Activated CD4-positive, alpha-beta memory T cell treated with anti-CD3 and anti-CD28 coated beads for 36 hours (primary cell): ENCODE measurements at places on chromosomes 13 and 19. TPM values are rescaled to one million over a fixed set of nuclear protein-coding genes. Genes with fewer than 3 reads are reported as not detected.

The ONECUT3 gene
- not detected for total RNA-seq

DNA sequence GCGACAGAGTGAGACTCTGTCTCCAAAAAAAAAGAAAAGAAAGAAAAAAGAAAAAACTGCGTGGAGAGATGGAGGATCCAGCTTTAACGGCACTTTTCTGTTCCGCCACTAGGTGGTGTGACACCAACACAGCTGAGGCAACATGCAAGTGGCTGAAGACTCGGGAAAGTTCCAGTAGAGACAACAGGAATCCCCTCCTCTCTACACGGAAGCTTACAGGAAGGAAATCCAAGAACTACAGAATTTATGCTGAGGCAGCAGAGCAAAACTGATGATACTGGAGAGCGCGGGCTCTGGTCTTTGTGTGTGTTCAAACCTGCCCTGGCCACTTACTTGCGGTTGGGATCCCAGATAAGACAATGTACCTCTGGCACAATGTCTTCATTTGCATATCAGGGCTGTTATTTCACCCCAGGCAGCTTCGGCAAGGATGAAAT lies 9.9 kb downstream of the RANBP3 start:
- DNase-seq, result peak; percentile 76

- DNase-seq, result no peak
Observed at GRCh38 chr13:94414141-94414540, 65.3 kb downstream of the DCT start.

DNA sequence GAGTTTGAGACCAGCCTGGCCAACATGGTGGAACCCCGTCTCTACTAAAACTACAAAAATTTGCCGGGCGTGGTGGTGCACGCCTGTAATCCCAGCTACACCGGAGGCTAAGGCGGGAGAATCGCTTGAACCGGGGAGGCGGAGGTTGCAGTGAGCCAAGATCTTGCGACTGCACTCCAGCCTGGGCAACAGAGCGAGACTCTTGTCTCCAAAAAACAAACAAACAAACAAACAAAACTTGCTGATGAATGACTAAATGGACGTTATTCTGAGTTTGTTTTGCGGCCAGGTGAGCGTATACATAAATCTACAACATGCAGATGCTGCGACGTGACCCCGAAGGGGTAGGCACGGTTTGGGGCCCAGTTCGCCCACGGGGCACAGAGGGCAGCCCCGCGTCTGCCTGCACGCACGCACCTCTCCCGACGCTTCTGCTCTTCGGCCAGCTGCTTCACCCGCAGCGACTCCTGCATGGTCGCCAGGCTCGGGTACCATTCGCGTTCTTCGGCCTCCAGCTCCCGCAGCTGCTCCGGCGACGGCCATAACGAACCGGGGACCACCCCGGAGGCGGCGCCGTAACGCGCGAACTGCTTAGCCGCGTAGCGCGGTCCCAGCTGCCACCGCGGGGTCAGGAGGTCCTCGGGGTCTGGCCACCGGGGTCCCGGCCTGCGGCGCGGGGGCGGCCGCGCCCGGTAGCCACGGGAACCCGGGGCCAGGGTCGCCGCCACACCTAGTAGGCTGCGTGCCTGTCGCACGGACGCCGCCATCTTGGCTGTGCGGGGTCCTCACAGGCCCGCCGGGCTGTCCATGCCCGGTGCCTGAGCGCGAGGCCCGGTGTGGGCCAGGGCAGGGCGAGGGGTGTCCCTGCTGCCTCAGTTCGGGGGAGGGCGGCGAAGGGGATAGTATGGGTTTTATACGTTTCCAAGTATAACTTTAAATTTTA lies at the start of gene GADD45GIP1:
Gene GADD45GIP1, minus strand, starts transcription at position 778 of the 943 bp plus-strand sequence. Its CDS starts 11 bp downstream, at position 767.
- peak; percentile 90 for DNase-seq

The TEX101 gene
- total RNA-seq, result not detected

DNA sequence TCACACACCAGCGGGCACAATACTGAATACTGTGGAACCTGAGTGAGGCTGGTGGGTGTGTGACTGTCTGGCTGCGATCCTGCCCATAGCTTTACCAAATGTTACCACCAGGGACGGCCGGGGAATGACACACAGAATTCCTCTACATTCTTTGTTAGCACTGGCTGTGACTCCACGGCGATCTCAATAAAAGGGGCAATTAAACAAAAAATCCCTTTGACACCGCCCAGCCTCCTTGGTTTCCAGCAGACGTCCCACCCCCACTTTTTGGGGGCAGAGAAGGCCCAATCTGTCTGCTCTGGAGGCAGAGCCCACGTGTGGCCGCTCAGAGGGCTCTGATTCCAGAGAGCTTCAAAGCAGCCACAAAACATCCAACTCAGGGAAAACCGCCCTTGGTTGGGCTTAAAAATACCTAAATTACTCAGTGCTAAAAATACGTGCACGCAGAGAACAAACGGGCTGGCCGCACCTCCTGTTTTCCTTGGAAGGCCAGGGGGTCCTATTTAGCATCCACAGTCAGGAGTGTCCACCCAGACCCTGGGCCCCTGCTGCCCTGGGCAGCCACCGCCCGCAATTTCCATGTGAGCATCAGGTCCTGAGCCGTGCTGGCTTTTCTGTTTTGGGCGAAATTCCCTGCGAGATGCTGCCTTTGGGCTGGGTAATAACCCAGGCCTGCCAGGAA lies 47.8 kb downstream of the GADD45B start:
- DNase-seq, result no peak

DNA sequence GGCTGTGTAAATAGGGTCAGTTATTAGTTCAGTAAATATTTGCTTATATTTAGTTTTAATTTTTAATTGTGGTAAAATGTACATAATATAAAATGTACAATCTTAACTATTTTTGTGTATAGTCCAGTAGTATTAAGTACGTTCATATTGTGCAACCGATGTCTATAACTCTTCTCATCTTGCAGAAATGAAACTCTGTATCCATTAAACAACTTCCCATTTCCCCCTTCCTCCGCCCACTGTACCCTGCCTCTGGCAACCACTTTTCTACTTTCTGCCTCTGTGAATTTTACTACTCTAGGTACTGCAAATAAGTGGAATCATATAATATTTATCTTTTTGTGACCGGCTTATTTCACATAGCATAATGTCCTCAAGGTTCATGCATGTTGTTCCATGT lies 24.4 kb downstream of the UBAC2 start:
- no peak for DNase-seq

The PLEKHF1 gene
- total RNA-seq, result 23.6 TPM

DNA sequence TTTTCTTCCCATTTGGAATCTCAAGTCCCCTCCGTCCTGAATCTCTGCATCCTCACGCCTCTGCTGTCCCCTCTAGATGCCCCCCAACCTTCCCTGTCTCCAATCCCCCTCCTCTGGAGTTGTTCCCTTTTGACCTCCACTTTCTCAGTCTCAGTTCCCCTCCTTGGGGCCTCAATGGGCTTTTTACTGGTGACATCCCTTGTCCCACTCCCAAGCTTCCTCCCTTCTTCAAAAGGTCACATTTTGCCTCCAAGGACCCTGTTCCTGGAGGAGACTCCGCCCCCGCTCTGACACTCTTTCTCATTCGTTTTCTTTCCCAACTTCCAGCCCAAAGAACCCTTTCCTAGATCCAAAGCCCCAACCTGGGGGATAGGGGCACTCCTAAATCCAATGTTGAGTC lies 1.0 kb downstream of the AP2S1 start:
- DNase-seq, result no peak

GRCh38 chr19:14320253-14320652 lies 61.0 kb upstream of the ADGRE5 start:
- DNase-seq, result no peak

The CCDC194 gene
- 2.3 TPM for total RNA-seq

The KRTDAP gene
- not detected for total RNA-seq

The ZSCAN4 gene
- total RNA-seq, result not detected

The SULT2A1 gene
- total RNA-seq, result not detected

The ZNF576 gene
- 12.6 TPM for total RNA-seq

DNA sequence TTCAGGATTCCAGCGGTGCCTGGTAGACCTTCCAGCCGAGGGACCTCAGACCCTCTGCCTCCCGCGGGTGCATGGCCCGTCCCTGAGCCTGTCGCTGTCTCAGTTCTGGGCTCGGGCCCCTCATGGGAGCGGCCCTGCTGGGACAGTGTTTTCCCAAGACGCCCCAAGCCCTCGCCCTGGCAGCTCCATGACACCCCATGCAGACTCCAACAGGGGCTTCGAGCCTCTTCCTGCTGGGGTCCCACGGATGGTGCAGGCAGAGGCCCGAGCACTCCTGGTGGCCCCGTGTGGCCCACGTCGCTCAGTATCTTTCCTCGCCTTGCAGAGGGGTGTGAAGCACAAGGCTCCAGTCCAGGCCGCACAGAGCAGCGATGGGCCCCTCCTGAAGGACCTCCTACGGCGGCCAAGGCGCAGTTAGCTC lies 88.8 kb upstream of the MCF2L start:
- no peak for DNase-seq

The SIRT2 gene
- total RNA-seq, result 23.5 TPM

DNA sequence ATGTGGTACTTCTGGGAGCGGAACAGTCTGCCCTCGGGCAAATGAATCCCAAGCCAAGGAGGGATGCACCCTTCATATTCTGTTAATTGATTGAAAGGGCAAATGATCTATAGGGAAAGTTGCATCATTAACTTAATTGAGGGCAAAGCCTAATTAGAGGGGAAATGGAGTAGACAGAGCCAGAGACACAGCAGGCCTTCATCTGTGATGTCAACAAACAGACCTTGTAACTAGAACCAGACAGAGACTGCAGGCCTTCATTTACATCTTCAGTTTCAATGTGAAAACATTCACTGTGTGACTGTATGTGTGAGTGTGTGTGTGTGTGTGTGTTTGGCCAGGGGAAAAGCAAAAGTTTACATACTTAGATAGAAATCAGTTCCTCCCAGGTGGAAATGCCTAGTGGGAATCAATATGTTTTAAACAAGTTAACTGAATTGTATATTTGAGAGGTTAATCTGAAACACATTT lies 126.4 kb downstream of the SPRY2 start:
- DNase-seq, result no peak

- peak; percentile 85 for DNase-seq
Observed at GRCh38 chr19:2083174-2083854, 12.8 kb downstream of the MOB3A start.

- no peak for DNase-seq
Observed at GRCh38 chr19:8460516-8461298, 15.9 kb downstream of the HNRNPM start.

DNA sequence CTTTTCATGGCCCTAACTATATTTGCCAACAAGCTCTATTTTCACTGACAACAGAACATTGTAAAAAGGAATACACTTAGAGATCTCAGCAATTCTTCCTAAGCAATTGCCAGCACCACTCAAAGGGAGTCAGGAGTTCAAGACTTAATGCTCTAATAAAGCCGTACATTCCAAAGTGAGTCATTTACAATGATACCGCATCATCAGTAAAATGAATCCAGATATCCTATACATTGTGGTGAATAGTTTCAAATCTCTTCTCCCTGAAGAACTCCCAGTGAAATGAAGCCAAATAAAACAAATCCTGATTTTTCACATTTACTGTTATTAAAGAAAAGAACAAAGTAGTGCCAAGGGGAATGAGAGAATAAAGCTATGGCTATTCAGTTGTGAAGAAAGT lies 2898.7 kb upstream of the PCDH20 start:
- no peak for DNase-seq

The KCNN1 gene
- total RNA-seq, result not detected

- no peak for DNase-seq
Observed at GRCh38 chr19:33298146-33298911, 4.0 kb downstream of the CEBPA start.

The PRR19 gene
- total RNA-seq, result 0.61 TPM

GRCh38 chr13:37395544-37395943 lies 203.0 kb downstream of the POSTN start:
- no peak for DNase-seq

The ATP1A3 gene
- total RNA-seq, result 0.64 TPM

The DNAAF3 gene
- not detected for total RNA-seq

GRCh38 chr19:50244695-50245094 lies 41.3 kb downstream of the MYH14 start:
- no peak for DNase-seq

- DNase-seq, result peak; percentile 87
Observed at GRCh38 chr19:47391510-47392223, 27.7 kb downstream of the MEIS3 start.

DNA sequence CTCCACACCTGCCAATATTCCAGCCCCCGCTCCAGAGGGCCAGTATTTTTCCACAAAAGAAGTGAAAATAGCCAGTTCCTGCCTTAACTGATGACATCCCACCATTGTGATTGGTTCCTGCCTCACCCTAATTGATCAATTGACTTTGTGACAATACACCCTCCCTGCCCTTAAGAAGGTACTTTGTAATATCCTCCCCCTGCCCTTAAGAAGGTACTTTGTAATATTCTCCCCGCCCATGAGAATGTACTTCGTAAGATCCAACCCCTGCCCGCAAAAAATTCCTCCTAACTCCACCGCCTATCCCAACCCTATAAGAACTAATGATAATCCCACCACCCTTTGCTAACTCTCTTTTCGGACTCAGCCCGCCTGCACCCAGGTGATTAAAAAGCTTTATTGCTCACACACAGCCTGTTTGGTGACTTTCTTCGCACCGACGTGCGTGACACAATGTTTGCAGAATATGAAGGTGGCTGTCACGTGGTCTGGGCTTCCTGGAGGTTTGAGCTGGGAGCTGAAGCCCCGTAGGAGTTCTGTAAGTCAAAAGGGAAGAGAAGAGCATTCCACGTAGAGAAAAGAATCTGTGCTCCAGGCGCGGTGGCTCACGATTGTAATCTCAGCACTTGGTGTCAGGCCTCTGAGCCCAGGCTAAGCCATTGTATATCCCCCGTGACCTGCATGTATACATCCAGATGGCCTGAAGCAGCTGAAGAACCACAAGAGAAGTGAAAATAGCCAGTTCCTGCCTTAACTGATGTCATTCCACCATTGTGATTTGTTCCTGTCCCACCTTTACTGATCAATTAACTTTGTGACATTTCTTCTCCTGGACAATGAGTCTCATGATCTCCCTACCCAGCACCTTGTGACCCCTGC lies 6.2 kb upstream of the FUT3 start:
- DNase-seq, result no peak

DNA sequence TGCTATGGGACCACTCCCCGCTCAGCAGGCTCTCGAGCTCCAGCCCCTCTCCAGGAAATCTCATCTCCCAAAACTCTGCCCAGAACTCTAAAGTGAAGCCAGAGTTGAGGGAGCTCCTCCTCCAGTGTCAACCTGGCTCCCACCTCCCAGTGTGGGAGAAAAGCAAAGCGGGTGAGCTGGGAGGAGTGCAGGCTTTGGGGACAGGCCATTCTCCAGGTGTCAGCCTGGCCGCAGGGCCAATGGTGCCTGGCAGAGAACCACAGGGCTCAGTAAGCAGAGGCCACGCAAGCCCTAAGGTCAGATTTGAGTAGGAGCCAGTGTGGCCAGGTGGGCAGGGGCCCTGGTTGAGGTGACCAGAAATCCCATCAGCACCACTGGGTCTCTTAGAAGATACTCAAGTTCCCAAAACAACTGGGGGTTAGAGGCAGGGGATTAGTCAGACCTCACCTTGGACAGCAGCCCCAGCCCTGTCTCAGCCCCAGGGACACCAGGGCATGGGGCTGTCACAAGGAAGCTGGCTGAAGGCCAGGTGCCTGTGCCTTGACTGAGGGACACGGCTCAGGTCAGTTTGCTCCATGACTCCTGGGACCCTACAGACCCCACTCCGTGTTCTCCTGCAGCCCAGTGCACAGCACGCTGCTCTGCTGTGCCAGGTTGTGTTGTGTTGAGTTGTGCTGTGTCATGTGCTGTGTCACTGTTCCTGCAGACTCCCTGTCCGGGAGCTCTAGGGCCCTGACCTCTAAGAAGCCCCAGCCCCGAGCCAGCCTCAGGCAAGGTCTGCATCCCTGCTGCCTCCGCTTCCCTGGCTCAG lies 2.8 kb upstream of the ZNF181 start:
- DNase-seq, result no peak

The CD33 gene
- 0.65 TPM for total RNA-seq

- DNase-seq, result no peak
Observed at GRCh38 chr19:38974624-38975213, 823 bp downstream of the FBXO17 start.
